ENCODE measurements at places on chromosomes 1 and 21. TPM values are rescaled to one million over a fixed set of nuclear protein-coding genes. Genes with fewer than 3 reads are reported as not detected.

DNA sequence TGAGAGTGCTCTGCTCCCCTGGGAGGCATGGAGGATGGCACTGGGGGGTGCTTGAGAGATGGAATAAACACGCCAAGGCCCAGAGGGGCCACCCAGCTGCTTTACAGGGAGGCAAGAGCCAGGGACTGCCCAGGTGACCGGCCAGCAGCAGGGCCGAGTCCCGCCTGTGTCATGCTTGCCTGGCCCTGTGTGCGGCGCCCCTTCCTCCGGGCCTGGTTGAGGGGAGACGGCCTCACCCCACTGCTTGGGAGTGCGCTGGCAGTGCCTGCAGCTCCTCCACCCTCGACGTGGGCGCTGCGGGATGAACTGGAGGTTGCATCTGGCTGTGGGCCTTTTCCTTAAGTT is 33.1 kb upstream of the COL6A2 start:
- no peak overlapping the region for H3K27ac ChIP-seq
- no peaks in the 10 kb centered on the region for H3K36me3 ChIP-seq
- H3K4me1 ChIP-seq = no peaks in the 10 kb centered on the region
- H3K27me3 ChIP-seq = peaks cover 6% of the 10 kb centered on the region

DNA sequence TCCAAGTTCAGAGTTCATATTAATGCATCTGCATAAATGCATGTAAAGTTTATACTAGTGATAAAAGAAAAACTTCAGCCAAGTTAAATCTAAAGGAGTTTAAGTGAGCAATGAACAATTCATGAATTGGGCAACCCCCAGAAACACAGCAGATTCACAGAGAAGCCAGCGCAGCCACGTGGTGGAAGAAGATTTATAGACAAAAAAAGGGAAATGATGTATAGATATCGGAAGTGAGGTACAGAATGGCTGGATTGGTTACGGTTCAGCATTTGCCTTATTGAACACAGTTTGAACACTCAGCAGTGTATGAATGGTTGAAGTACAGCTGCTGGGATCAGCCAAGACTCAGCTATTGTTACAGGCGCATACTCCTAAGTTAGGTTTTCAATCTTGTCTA is 5.7 kb downstream of the AK5 start:
- peaks cover 11% of the 10 kb centered on the region for H3K4me1 ChIP-seq
- no peak overlapping the region for H3K27ac ChIP-seq
- no peak overlapping the region for H3K4me3 ChIP-seq
- DNase-seq = no peak
- peaks cover 1% of the 10 kb centered on the region for H3K27me3 ChIP-seq
- H3K36me3 ChIP-seq = no peaks in the 10 kb centered on the region

DR1 gene
- polyA plus RNA-seq = 17.9 TPM

- H3K4me1 ChIP-seq = no peaks in the 10 kb centered on the region
- no peak for DNase-seq
- H3K27me3 ChIP-seq = no peaks in the 10 kb centered on the region
- H3K27ac ChIP-seq = no peak overlapping the region
- no peak overlapping the region for H3K4me3 ChIP-seq
These were observed 69.0 kb downstream of the IGSF21 start for GRCh38 chr1:18176619-18177018.

PPM1J gene
- 7.5 TPM for polyA plus RNA-seq

PIK3CD gene
- polyA plus RNA-seq = 144 TPM

NPR1 gene
- not detected for polyA plus RNA-seq

DNA sequence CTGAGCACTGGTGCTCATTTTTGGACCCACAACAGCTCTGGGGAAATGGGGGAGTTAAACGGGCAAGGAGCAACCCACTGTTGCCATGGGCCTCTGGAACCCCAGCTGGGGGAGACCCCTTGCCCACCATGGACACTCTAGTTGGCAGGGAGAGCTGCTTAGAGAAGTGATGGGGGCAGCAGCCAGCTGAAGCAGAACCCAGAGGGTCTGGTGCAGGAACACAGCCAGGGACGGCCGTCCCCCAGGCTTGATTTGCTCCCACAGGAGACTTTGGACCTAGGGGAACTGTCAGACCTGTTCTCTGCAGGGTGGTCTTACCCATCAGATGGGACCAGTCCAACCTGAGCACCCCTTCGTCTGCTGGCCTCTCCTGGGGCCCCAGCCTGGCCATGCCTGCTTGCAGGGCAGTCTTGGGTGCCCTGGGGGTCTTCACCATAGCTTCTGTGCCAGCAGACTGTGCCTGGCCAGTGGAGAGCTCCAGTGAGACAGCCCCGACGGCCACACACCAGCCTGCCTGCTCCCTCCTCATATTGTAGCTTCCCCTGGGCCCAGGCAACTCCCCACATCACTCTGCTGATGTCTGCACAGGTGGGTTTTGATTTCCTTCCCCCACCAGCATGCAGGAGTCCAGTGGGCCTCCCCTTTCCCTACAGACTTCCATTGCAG is 11.3 kb downstream of the SPATC1L start:
- no peaks in the 10 kb centered on the region for H3K4me1 ChIP-seq
- no peak for DNase-seq
- no peak overlapping the region for H3K27ac ChIP-seq

DNA sequence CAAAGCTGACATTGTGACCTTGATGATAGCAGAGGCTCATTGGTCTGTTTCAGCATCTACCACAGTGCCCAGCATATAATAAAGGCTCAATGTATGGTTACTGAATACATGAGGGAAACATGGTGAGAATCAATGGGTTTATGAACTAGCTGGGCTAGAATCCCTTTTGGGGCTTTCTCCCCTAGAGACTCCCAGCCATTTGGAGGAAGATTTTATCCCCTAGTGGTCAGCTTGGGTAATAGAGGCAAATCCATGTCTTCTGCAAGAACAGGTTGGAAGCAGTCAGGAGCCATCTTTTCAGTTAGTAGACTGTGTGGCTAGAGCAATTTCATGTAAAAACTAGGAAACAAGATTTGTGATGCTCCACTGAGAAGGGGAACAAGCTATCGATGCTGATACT is 15.8 kb upstream of the REG4 start:
- peaks cover 7% of the 10 kb centered on the region for H3K27me3 ChIP-seq
- H3K4me3 ChIP-seq = no peak overlapping the region
- no peak for DNase-seq
- no peaks in the 10 kb centered on the region for H3K4me1 ChIP-seq
- no peak overlapping the region for H3K27ac ChIP-seq
- no peaks in the 10 kb centered on the region for H3K36me3 ChIP-seq

- H3K27me3 ChIP-seq = peaks cover 14% of the 10 kb centered on the region
- H3K27ac ChIP-seq = no peak overlapping the region
- H3K4me3 ChIP-seq = no peak overlapping the region
These were observed 15.6 kb upstream of the PIGM start for GRCh38 chr1:160047111-160047991.

COL11A1 gene
- not detected for polyA plus RNA-seq

All from B cell (primary cell).